ENCODE measurements at places on chromosomes 16 and 17. TPM values are rescaled to one million over a fixed set of nuclear protein-coding genes. Genes with fewer than 3 reads are reported as not detected.

The FSCN2 gene
- 0.32 TPM for total RNA-seq

The ATXN7L3 gene
- 62.3 TPM for total RNA-seq

The CACNG1 gene
- total RNA-seq, result not detected

DNA sequence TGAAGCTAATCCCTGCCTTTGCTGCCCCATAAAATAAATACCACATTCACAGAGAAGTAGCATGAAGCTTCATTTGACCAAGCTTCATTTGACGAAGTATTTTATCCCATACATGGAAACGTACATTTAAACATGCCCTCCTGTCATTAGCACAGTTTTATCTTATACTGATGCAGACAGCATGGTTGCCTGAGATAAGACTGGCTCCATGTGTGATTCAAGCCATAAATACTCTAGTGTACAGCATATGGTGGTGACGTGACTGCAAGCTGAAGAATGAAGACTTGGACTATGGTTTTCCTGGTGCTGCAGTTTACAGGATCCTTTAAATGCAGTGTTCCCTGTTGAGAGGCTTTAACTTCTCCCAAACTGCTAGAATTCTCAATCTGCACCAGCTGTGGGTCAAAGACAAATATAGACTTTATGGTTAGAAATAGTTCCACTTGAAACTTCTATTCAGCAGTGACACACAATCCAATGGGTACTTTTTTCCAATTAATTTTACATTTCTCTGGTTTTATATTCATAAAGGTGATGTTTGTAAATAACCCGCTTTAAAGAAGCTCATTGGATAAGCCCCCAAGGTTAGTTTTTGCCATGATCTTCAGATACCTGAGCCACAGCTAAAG lies 64.9 kb downstream of the CYB561 start:
- no peak overlapping the region for H3K4me3 ChIP-seq
- H3K27ac ChIP-seq, result no peak overlapping the region
- H3K27me3 ChIP-seq, result no peaks in the 10 kb centered on the region
- H3K4me1 ChIP-seq, result peaks cover 6% of the 10 kb centered on the region
- peaks cover 8% of the 10 kb centered on the region for H3K36me3 ChIP-seq
- no peak for DNase-seq

The AATK gene
- 0.98 TPM for total RNA-seq

DNA sequence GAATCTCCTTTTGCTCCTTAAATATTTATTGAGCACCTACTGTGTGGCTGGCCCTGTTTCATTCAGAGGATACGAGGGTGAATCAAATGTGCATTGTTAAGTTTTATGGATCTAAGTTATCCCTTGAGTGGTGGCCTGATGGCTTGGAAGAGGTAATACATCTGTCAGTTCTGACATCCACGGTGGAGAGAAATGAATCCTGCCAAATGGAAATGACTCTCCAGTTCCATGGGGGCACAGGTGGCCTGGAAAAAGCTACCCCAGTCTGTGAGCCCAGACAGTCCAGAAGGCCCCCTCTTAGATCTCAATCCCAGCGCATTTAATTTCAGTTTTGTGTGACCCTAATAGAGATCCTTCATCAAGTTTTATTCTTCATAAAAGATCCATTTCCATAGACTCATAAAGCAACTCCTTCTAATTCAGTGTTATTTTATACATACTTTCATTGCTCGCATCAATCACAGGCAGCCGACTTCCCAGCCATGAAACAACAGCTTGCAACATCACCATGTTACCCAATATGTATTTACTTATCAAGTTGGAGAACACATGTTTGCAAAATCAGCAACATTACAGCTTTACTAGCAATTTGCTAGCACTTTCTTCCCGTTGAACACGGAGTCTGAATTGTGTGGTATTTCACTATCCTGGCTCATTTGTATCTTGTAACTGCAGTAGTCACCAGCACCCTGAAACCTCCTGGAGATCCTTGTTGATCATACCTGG lies 334.8 kb upstream of the HSBP1 start:
- DNase-seq, result no peak
- H3K36me3 ChIP-seq, result no peaks in the 10 kb centered on the region
- no peaks in the 10 kb centered on the region for H3K27me3 ChIP-seq
- no peak overlapping the region for H3K27ac ChIP-seq
- H3K4me1 ChIP-seq, result no peaks in the 10 kb centered on the region
- H3K4me3 ChIP-seq, result no peak overlapping the region

- peak; percentile 56 for DNase-seq
- H3K4me1 ChIP-seq, result peaks cover 19% of the 10 kb centered on the region
- peak overlapping the region; percentile 70 for H3K4me3 ChIP-seq
- H3K27me3 ChIP-seq, result peaks cover 33% of the 10 kb centered on the region
- no peaks in the 10 kb centered on the region for H3K36me3 ChIP-seq
Observed at GRCh38 chr17:42422412-42422957, 571 bp downstream of the CAVIN1 start.

DNA sequence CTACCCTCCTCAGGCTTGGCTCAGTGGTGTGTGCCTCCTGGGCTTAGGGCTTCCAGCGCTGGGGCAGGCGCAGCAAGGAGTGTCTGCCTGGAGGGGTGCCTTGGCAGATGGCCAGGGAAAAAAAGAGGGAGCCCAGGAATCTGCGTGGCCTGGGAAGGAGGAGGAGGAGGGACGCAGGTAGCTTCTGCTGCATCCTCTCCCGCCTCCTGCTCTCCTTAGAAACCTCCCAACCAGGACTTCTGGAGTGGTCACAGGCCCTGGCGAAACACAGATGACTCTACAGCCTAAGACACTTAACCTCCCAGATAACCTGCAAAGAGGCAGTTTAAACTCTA lies 7.3 kb upstream of the BCAR1 start:
- H3K36me3 ChIP-seq, result no peaks in the 10 kb centered on the region
- no peak overlapping the region for H3K27ac ChIP-seq
- H3K27me3 ChIP-seq, result peaks cover 34% of the 10 kb centered on the region
- no peak overlapping the region for H3K4me3 ChIP-seq
- H3K4me1 ChIP-seq, result no peaks in the 10 kb centered on the region

GRCh38 chr17:46943501-46944393 lies 20.8 kb downstream of the GOSR2 start:
- no peak overlapping the region for H3K27ac ChIP-seq
- peak; percentile 41 for DNase-seq
- no peaks in the 10 kb centered on the region for H3K27me3 ChIP-seq
- H3K4me3 ChIP-seq, result no peak overlapping the region

- H3K4me1 ChIP-seq, result no peaks in the 10 kb centered on the region
- no peak overlapping the region for H3K4me3 ChIP-seq
- H3K36me3 ChIP-seq, result no peaks in the 10 kb centered on the region
- DNase-seq, result peak; percentile 89
- H3K27ac ChIP-seq, result no peak overlapping the region
- H3K27me3 ChIP-seq, result no peaks in the 10 kb centered on the region
Observed at GRCh38 chr17:76005263-76006149, 4.9 kb downstream of the CDK3 start.

DNA sequence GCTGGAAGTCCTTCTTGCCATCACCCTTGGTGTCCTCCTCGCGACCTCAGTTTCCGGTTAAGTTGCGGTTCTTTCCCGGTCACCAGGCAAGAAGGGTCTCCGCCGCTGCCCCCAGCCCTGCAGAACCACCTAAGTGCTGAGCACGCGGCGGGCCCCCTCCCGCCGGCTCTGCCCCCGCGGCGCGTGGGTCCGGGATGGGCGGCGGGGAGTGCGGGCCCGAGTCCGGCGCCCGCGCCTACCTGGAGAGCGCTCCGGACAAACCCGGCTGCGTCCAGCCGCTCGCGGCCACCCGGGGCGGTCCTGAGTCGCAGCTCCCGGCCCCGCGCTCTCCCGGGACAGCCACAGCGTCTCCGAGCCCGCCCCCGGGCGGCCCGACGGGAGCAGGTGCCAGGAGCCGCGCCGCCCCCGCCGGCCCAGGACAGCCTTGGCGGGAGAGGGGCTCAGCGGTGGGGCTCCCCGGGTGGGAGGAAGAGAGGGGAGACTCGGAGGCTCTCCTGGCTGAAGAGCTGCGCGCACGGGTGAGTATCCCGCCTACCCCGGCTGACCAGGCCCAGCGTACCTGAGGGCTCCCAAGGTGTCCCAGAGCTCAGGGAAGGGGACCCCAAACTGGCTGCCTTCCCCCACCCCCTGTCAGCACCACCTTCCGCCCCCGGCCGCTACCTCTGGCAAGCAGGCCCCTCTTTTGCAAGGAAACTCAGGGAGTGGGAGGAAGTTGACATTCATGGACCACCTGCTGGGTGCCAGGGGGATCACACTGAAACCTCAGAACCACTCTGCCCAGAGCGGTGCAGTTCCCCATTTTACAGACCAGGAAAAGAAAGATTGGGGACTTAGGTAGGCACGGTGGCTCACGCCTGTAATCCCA lies 22.2 kb upstream of the C17orf113 start:
- DNase-seq, result peak; percentile 21
- peaks cover 8% of the 10 kb centered on the region for H3K27me3 ChIP-seq
- H3K4me1 ChIP-seq, result peaks cover 13% of the 10 kb centered on the region
- no peaks in the 10 kb centered on the region for H3K36me3 ChIP-seq
- H3K4me3 ChIP-seq, result peak overlapping the region; percentile 72

DNA sequence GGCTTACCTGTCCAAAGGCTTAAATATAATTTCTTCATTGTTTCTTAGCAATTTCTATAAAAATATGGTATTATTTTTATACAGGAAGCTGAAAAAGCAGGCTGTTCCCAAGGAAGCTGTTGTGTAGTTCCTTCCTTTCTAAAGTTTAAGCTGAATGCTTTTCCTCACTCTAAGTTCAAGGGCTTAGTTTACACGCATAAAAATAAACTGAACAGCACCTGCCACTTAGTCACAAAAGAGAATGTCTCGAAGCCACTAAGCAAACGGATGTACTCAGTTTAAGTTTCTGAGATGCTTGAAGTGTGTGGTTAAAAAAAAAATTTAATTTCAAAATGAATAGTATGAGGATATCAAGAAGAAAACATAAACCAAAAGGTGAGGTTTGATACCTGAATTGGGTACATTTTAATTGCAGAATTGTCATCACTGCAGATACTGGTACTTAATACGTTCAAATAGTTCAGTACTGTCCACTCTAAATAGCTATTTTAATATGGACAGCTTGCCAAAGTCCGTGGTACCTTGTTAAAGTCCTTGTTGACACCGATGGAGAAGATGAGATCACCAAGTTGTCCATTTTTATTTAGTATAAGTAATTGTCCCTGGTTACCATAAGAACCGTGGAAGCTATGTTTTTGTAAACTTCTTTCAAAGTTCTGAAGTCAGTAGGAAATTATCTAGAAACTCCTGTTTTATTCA lies 38.1 kb downstream of the MRTFB start:
- H3K4me3 ChIP-seq, result no peak overlapping the region
- no peaks in the 10 kb centered on the region for H3K36me3 ChIP-seq
- no peaks in the 10 kb centered on the region for H3K27me3 ChIP-seq
- DNase-seq, result no peak
- H3K4me1 ChIP-seq, result peaks cover 34% of the 10 kb centered on the region

DNA sequence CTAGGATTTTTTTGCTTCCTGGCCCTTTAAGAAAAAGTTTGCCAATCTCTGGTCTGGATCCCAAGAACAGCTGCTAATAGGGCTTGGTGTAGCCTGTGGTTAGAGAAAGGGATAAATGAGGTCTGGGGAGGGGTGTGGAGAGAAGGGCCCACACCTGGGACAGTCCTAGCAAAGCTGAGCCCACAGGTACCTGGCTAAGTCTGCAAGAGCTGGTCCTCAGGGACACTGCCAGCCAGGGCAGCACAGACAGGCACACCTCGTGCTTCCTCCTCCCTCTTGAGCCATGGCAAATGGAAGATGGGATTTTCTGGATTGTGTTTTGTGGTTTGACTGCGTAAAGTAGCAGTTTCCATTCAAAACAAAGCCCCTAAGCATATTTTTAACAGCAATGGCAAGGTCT lies 217.5 kb downstream of the SOX9 start:
- H3K36me3 ChIP-seq, result no peaks in the 10 kb centered on the region
- no peak overlapping the region for H3K4me3 ChIP-seq
- H3K4me1 ChIP-seq, result no peaks in the 10 kb centered on the region
- no peak for DNase-seq
- no peak overlapping the region for H3K27ac ChIP-seq

DNA sequence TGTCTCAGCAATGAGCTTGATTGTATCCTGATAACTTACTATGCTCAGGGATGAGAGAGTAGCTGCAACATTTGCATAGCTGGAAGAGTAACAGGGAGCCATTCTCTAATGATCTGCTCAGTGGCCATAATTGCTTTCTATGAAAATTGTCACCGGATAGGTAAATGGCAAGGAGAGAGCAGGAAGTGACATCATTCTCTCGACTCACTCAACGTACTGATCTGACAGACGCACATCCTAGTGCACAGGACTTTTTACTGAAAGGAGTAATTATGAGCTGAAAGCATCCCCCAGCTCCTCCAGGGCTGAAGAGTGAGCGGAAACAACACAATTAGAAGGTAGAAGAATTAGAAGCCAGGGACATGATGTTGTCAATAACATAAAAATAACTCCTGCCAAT lies 71.8 kb downstream of the IRX5 start:
- H3K36me3 ChIP-seq, result no peaks in the 10 kb centered on the region
- peaks cover 2% of the 10 kb centered on the region for H3K27me3 ChIP-seq
- H3K4me1 ChIP-seq, result no peaks in the 10 kb centered on the region
